ENCODE measurements at places on chromosomes 12 and 14.

GRCh38 chr12:79732638-79733037 is 41.9 kb upstream of the PAWR start:
- DNase-seq: no peak

DNA sequence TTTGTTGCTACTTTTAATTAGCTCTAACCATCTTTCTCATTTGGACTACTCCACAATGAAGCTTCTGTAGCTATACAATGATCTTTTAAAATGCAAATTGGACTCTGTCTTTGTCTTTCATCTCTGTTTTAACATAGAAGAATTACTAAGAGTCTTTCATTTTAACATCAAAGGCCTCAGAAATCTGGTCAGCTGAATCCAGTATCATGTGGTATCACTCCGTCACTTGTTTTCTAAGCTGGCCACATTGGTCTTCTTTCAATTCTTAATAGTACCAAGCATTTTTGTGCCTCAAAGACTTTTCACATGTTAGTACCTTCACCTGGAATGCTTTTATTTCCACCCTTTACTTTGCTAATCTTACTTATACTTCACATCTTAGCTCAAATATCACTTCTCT is 95.5 kb upstream of the SLC16A7 start:
- no peak for DNase-seq

DNA sequence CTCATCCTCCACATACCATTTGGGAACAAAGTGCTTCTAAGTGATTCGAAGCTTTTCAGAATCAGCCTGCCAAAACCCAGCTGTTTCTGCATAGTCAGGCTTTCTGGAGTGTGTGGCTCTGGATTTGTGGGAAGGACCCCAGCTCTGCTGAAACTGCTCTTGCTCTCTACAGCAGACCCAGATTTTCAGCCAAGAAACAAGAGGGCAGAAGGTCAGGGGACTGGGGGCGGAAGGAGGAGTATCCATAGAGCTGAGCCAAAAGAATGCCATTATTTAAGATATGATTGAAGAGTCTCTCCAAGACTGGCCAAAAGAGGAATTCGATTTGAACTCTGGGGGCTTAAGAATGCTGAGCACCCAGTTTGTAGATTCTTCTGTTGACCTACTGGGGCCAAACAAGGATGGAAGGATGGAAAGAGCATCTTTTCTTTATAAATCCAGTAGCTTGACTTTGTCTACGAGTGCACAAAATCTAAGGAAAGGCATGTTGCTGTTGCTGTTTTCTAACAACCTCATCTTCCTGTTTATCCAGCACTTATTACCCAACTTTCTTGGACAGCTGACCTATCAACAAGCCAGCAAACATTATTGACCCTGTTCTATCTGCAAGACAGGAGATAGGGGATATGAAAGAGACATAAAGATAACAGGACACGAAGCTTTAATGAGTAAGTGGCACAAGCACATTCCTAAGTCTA is 29.2 kb downstream of the FBLN5 start:
- DNase-seq: no peak

DNA sequence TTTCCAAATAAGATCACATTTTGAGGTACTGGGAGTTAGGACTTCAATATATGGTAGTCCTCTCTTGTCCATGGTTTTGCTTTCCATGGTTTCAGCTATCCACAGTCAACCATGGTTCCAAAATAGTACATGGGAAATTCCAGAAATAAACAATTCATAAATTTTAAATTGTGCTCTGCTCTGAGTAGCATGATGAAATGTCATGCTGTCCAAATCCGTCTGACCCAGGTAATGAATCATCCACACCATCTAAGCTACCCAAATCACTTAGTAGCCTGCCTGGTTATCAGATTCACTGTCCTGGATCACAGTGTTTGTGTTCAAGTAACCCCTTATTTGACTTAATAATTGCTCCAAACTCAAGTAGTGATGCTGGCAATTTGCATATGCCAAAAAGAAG is 197.9 kb downstream of the TMTC3 start:
- DNase-seq: no peak

- no peak for DNase-seq
Measured at GRCh38 chr12:78004249-78005093, 173.8 kb downstream of the NAV3 start.

DNA sequence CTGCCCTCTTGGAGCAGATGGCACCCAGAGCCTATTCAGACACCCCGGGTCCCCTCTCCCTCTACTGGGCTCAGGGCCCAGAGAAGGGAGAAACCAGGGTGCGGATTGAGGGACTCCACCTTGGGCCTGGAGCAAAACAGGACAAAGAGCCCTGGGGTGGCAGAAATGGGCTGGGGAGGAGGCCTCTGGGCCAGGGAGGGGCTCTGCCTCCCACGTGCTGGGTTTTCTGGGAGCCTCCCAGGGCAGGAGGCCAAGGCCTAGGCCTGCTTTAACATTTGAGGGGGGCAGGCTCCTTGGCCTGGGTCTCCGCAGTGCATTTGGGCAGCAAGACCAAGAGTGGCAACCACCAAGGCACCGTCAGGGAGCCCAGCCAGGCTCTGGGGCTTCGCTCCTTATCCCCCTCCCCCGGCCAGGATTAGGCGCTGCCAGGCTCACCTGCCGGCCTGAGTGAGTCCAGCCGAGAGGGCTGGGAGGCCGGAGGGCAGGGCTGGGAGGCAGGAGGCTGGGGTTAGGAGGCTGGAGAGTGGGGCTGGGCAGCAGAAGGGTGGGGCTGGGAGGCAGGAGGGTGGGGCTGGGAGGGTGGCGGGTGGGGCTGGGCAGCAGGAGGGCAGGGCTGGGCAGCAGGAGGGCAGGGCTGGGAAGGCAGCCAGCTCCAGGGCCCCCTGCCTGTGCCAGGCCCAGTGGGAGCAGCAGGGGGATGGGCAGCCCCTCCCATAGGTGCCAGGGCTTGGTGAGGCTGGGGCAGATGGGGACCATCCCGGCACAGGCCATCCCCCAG is 101.8 kb upstream of the EIF5 start:
- no peak for DNase-seq

DNA sequence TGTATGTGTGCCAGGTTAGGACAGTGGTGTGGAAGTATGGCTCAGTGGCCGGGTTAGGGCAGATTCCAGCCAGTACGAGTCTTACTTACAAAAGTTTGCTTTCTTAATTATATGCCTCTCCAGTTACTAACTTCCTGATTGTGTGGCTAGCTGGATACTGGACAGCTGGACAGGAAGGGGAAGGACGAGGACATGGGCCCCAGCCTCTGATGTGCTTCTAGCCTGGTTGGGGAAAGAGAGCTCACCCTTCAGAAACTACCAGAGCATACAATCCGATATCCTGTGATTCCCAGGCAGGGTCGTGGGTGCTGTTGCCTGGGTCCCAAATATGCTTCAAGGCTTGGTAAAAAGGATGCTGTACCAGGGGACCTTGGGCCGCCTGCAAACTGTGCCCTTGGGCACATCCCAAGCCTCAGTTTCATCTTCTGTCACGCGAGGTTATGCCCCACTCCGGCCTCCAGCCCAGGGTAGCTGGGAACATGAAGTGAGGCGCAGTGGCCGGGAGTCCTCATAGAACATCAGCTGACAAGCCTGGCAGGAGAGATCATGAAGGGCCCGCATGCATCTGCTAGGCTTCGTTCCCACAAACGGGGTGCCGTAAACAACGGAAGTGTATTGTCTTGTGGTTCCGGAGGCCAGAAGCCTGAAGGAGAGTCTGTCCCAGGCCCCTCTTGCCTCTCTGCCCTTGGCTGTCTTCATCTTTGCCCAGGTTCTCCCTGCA is 23.2 kb upstream of the RIN3 start:
- no peak for DNase-seq

DNA sequence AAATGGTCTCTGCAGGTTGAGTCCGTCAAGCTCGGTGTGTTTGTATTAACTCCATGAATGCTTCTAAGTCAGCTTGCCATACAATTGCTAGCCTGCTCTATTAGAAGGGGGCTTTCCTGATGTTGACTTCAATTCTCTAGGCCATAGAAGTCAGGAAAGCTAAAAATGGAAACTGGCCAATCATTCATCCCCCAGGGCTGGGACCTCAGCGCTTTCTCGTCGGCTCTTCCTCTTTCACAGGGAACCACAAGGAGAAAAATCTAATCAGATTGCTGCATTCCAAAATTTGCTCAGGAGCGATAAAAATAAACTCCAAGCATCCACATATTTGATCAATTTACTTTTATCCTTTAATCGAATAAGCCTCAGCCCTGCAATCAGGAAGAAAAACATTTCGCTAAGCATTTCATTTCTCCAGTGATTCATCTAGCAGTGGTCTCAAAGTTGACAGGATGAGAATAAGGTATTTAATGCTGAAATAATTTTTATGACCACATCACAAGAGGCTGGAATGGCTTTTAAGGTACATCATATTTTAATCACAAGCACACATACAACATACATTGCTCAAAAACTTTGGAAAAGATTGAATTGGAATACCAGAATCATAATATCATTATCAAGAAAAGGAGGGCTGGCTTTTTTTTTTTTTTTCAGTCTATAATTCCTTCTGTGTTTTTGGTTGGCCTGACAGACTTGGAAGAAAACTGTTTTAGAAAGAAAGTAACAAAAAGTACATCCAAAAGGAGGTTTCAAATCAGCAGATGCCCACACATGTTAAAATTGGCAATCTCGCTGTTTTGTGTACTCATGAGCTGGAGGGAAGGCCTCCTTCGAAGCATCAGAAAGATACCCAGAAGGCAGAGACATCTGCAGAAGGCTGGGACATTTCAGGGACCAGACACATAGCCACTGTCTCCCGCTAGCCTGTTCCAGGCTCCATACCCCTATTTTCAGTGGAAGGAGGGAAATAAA is 316.3 kb downstream of the NUAK1 start:
- no peak for DNase-seq

All from activated T-cell treated with anti-CD3 and anti-CD28 coated beads, Interleukin-2, amount 50 U/mL, for 48 hours (primary cell).